ENCODE measurements at places on chromosomes 16 and 17. TPM values are rescaled to one million over a fixed set of nuclear protein-coding genes. Genes with fewer than 3 reads are reported as not detected.

The SPATA32 gene
- polyA plus RNA-seq = 0.11 TPM

- DNase-seq = no peak
Measured at GRCh38 chr16:660132-660458, 7.8 kb upstream of the RHOT2 start.

The TAT gene
- not detected for polyA plus RNA-seq

GRCh38 chr17:31417051-31417792 is 25.7 kb downstream of the RAB11FIP4 start:
- no peak for DNase-seq

- DNase-seq = no peak
Measured at GRCh38 chr17:55668312-55668920, 54.2 kb downstream of the TMEM100 start.

The PRR35 gene
- 0.14 TPM for polyA plus RNA-seq

- DNase-seq = no peak
Measured at GRCh38 chr17:34623856-34624766, 44.7 kb downstream of the TMEM132E start.

All from forelimb muscle (tissue), 1 donor.